ENCODE measurements at places on chromosomes 5 and 9. TPM values are rescaled to one million over a fixed set of nuclear protein-coding genes. Genes with fewer than 3 reads are reported as not detected.
A peak's percentile ranks its signal among the peaks of the same experiment; 100 is the strongest.

The LCNL1 gene
- 0.44 TPM for total RNA-seq

The SHLD3 gene
- 7.8 TPM for total RNA-seq

The STC2 gene
- total RNA-seq, result not detected

DNA sequence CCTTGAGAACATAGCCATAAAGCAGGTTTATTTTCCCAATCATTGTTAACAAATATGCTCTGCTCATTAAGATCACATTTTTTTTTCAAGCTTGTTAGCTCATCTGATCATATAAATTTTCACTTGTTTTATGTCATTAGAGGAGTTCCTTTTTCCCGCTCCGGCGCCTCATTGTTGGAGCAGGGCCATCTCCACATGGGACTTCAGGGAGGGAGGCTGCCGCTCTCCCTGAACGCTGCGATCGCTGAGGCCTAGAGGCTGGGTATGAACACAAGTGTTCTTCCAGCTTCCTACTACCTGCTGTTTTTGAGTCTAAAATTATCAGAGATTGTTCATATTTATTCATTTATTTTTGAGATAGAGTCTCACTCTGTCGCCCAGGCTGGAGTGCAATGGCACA is 246.9 kb downstream of the MPDZ start:
- DNase-seq, result no peak

DNA sequence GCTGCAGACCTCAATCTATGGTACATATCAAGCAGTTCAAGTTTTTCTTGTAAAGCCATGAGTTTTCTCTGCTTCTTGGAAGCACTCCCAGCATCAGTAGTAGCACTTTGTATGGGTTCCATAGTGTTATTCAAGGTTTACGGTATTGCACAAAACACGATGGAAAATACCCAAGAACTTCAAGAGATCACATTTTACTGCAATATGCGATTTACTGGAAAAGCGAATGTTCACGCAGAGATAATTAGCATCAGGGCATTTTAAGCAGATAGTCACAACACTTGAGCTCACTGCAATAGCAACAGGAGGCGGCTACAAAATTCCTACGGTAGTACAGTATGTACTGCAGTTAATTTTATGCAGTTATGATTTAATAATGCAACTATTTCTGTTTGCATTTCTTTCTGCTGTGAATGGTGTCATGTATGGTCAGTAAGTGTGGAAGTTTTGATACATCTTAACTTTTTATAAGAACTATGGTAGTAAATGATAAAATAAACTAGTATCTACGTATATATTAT is 200.8 kb downstream of the SMARCA2 start:
- no peak for DNase-seq

- DNase-seq, result peak; percentile 58
Observed at GRCh38 chr5:130871346-130872086, 293.5 kb downstream of the HINT1 start.

GRCh38 chr9:26891726-26892125 is 876 bp downstream of the CAAP1 start:
- no peak for DNase-seq

- DNase-seq, result no peak
Observed at GRCh38 chr5:29587832-29588231, 1605.7 kb upstream of the CDH6 start.
